ENCODE measurements at places on chromosomes 6 and 20. TPM values are rescaled to one million over a fixed set of nuclear protein-coding genes. Genes with fewer than 3 reads are reported as not detected.

Gene STMND1
- not detected for total RNA-seq

GRCh38 chr6:90388395-90388794, 91.8 kb upstream of the BACH2 start:
- DNase-seq = no peak

DNA sequence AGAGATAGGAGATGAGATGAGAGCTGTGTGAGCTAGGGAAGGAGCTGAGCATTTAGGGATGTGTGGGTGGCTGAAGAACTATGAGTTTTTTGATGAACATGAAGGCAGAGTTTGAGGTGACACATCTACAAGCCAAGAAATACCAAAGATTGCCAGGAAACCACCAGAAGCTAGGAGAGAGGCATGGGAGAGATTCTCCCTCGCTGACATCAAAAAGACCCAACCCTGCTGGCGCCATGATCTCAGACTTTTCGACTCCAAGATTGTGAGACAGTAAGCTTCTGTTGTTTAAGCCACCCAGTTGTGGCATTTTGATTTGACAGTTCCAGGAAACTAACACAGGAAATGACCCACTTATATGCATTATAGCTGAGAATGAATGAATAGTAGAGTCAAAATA, 790.9 kb downstream of the TFAP2A start:
- DNase-seq = no peak

- no peak for DNase-seq
Measured at GRCh38 chr6:144429753-144430152, 144.6 kb downstream of the UTRN start.

DNA sequence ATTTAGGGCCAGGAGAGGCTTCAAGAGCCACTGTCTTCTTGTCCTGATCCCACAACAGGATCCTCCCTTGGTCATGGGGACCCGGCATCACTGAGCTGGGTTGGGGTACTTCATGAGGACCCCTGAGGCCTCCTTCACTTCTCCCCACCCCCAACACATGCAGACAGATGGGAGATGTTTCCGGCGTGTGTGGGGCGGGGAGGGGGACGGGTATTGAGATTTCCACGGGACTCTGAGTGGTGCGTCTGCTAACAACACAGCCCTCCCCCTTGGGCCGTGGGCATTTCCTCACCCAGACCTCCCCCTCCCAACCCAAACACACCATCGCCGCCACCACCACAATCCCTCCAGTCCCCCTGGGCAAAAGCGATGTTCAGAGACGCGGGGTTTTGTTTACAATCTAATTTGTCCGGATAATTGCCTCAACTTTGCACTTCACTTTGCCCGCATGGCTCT, 906 bp upstream of the FOXP4 start:
- no peak for DNase-seq

DNA sequence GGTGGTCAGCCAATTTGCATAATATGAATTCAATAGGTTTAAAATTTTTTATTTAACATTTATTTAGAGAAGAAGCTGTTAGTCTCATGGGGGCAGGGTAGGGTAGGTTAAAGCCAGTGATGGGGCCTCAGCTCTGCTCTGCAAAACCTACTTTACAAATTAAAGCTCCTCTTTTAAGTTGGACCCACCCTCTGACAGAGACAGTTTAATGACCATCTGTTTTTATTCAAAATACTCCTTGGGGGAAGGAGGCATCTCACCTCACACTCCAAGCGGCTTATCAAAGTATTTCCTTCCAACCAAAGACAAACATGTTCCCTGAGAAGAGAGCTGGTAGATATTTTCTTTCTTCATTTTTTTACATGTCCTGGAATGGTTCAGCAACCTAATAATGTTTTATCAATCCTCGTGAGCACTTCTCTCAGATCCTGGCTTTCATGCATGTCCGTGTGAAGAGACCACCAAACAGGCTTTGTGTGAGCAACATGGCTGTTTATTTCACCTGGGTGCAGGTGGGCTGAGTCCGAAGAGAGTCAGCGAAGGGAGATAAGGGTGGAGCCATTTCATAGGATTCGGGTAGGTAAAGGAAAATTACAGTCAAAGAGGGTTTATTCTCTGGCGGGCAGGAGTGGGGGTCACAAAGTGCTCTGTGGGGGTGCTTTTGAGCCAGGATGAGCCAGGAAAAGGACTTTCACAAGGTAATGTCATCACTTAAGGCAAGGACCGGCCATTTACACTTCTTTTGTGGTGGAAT, 184.7 kb downstream of the GJA1 start:
- no peak for DNase-seq

DNA sequence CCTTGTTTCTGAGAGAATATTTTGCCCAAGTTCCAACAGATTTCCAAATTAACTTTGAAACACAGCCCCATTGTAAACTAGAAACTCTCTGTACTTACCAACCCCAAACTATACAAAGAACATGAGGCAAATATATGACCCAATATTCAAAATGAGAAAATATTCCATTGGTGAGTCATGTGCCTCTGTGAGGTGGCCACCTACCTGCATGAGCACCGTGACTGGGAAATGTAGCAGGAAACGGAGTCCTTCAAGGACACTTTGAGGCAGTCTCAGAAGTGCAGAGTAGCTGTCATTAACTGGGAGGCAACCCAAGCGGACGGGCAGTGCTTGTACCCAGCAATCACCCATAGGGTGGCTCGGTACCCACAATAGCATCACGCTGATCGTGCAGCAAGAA, 335.5 kb upstream of the NOX3 start:
- no peak for DNase-seq

Data from stomach (tissue), 19 donors.